Astrocyte (in vitro differentiated cells and primary cell): ENCODE measurements at places on chromosomes 7 and 10. TPM values are rescaled to one million over a fixed set of nuclear protein-coding genes. Genes with fewer than 3 reads are reported as not detected.
A peak's percentile ranks its signal among the peaks of the same experiment; 100 is the strongest.

Gene AOAH
- total RNA-seq, result not detected in 2 replicates

Gene TLX1
- total RNA-seq, result not detected in 2 replicates

DNA sequence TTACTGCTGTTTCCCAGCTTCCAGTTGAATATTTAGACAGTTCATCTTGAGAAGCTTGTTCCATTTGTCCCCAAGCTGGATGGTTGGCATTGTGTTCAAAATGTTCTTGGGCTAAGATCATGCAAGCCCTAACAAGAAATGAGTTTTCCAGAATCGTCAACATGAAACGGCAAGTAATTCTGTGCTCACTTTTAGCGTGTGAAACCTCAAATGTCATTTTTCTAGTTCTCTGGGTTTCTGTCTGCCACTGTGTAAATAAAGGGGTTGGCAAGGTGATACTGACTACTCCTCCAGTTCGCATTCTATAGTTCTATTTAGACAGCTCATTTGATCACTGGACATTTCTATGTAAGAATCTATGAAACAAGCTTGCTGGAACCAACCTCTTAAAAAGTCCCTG is 194.0 kb downstream of the AHR start:
- H3K27me3 ChIP-seq, result no peaks in the 10 kb centered on the region
- no peak overlapping the region for H3K4me3 ChIP-seq
- H3K4me1 ChIP-seq, result no peaks in the 10 kb centered on the region
- no peaks in the 10 kb centered on the region for H3K36me3 ChIP-seq
- no peak for DNase-seq
- no peak overlapping the region for H3K27ac ChIP-seq

DNA sequence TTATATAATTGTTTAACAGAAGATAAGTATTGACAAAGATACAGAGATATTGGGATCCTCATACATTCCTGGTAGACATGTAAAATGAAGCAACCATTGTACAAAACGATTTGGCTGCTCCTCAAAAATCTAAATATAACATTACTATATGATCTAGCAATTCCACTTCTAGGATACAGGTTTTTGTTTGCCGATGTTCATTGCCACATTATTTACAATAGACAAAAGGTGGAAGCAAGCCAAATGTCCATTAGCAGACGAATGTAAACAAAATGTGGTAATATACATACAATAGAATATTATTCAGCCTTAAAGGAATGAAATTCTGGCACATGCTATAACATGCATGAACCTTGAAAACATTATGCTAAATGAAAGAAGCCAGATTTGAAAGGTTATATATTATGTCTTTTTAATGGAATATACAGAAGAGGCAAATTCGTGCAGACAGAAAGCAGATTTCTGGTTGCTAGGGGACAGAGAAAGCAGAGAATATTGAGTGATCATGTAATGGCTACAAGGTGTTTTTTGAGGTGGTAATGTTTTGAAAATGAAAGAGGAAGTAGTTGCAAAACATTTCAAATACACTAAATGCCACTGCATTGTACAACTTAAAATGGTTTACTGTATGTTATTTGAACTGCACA is 44.9 kb downstream of the POLR1F start:
- no peak for DNase-seq
- no peak overlapping the region for H3K4me3 ChIP-seq
- H3K27ac ChIP-seq, result no peak overlapping the region
- no peaks in the 10 kb centered on the region for H3K36me3 ChIP-seq
- no peaks in the 10 kb centered on the region for H3K27me3 ChIP-seq

- H3K27me3 ChIP-seq, result no peaks in the 10 kb centered on the region
- no peak for DNase-seq
- H3K27ac ChIP-seq, result no peak overlapping the region
- H3K36me3 ChIP-seq, result no peaks in the 10 kb centered on the region
- H3K4me3 ChIP-seq, result no peak overlapping the region
- H3K4me1 ChIP-seq, result no peaks in the 10 kb centered on the region
Measured at GRCh38 chr10:718143-718700, 28.8 kb upstream of the DIP2C start.

DNA sequence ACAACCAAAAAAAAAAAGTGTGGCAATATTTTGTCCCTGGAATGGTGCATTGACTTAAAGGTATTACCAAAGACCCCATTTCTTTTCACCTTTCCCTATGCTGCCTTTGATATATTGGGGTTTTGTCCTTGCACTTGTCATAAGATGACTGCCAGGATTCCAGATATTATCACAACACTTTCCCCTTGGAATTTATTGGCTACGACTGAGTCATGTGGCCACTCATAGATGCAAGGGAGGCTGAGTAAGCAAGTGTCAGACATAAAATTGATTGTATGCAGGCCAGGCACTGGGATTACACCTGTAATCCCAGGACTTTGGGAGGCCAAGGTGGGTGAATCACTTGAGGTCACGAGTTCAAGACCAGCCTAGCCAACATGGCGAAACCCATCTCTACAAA is 83.6 kb downstream of the PPP1R3C start:
- no peaks in the 10 kb centered on the region for H3K27me3 ChIP-seq
- no peak overlapping the region for H3K4me3 ChIP-seq
- no peak for DNase-seq
- no peaks in the 10 kb centered on the region for H3K36me3 ChIP-seq
- H3K27ac ChIP-seq, result no peak overlapping the region

GRCh38 chr7:95642173-95642572 is 45.9 kb upstream of the PDK4 start:
- H3K27ac ChIP-seq, result no peak overlapping the region
- no peak for DNase-seq
- no peaks in the 10 kb centered on the region for H3K4me1 ChIP-seq
- peaks cover 2% of the 10 kb centered on the region for H3K27me3 ChIP-seq

DNA sequence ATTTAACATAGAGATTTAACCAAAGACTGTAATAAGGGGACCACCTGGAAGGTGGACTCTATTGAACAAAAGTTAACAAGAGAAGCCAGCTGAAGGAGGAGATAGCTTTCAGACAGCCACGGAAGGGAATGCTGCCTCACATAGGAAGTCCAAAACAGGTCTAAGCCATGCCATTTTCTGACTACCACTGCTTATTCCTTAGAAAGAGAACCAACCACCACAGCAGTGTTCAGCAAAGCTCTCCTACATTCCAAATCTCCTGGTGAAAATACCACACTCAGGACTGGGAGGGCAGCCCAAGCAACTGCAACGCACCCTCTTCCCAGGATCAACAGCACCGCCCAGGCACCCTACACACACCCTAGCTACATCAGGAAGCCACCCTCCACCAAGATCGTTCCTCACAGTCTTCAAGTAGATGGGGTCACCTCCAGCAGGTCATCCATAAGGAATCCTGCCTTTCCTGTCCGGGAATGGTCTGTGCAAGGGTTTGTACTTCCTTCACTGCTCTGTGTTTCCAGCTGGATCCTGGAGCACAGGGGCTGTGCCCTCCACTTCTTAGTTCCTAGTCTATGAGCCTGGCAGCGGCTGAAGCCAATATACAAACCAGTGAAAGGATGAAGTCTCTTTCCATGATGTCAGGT is 2.5 kb downstream of the KIAA1549 start:
- peaks cover 9% of the 10 kb centered on the region for H3K4me1 ChIP-seq
- no peaks in the 10 kb centered on the region for H3K36me3 ChIP-seq
- H3K27me3 ChIP-seq, result no peaks in the 10 kb centered on the region

GRCh38 chr10:114408112-114408967 is 4.0 kb upstream of the AFAP1L2 start:
- no peak overlapping the region for H3K27ac ChIP-seq
- peaks cover 17% of the 10 kb centered on the region for H3K4me1 ChIP-seq
- DNase-seq, result no peak

GRCh38 chr7:51273360-51273759 is 43.2 kb downstream of the COBL start:
- no peaks in the 10 kb centered on the region for H3K36me3 ChIP-seq
- H3K4me1 ChIP-seq, result no peaks in the 10 kb centered on the region
- no peak overlapping the region for H3K4me3 ChIP-seq

- no peak for DNase-seq
- no peak overlapping the region for H3K27ac ChIP-seq
- no peak overlapping the region for H3K4me3 ChIP-seq
- H3K27me3 ChIP-seq, result no peaks in the 10 kb centered on the region
- H3K4me1 ChIP-seq, result no peaks in the 10 kb centered on the region
Measured at GRCh38 chr7:105635197-105635596, 53.9 kb upstream of the EFCAB10 start.

DNA sequence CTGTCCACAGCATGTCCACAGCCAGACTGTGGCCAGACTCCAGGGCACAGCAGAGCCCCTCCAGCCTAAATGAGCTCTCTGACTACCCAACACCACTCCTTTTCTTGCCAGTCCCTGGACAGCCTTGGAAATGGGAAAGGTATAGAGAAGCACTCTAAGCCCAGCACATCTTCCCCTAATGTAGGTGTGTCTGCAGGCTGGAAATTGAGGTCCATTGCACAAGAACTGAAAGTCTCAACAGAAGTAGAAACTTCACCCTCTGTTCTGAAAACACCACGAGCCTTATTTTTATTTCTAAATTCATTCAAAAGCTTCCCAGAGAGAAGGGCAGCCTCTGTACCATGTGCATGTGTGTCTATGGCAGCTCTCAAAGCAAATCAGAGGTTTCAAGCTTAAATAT is 3.7 kb upstream of the KCNMA1 start:
- peaks cover 8% of the 10 kb centered on the region for H3K4me1 ChIP-seq
- DNase-seq, result no peak
- H3K27me3 ChIP-seq, result no peaks in the 10 kb centered on the region
- no peak overlapping the region for H3K27ac ChIP-seq
- no peak overlapping the region for H3K4me3 ChIP-seq

GRCh38 chr10:57891201-57892006 is 376.3 kb downstream of the IPMK start:
- H3K27me3 ChIP-seq, result no peaks in the 10 kb centered on the region
- H3K4me3 ChIP-seq, result no peak overlapping the region
- no peak for DNase-seq
- H3K36me3 ChIP-seq, result no peaks in the 10 kb centered on the region

- no peaks in the 10 kb centered on the region for H3K36me3 ChIP-seq
- H3K4me3 ChIP-seq, result no peak overlapping the region
- no peak for DNase-seq
- no peak overlapping the region for H3K27ac ChIP-seq
- no peaks in the 10 kb centered on the region for H3K27me3 ChIP-seq
Measured at GRCh38 chr7:18003286-18003994, 24.2 kb downstream of the PRPS1L1 start.

GRCh38 chr7:117324960-117325359 is 2.1 kb upstream of the WNT2 start:
- H3K4me1 ChIP-seq, result peaks cover 25% of the 10 kb centered on the region
- peak overlapping the region; percentile 63 for H3K4me3 ChIP-seq
- peak; percentile 35 for DNase-seq
- H3K27me3 ChIP-seq, result peaks cover 38% of the 10 kb centered on the region
- H3K27ac ChIP-seq, result no peak overlapping the region
